ENCODE measurements at places on chromosomes 12 and 14. TPM values are rescaled to one million over a fixed set of nuclear protein-coding genes. Genes with fewer than 3 reads are reported as not detected.

The C1QL4 gene
- 5.3 TPM for total RNA-seq

The USP44 gene
- total RNA-seq, result not detected

The C12orf54 gene
- not detected for total RNA-seq

The A2M gene
- total RNA-seq, result not detected

The NXPH4 gene
- 15.1 TPM for total RNA-seq

The CCDC175 gene
- not detected for total RNA-seq

The KRT71 gene
- total RNA-seq, result not detected

The RTL1 gene
- not detected for total RNA-seq

The OTX2 gene
- total RNA-seq, result not detected

The KRT6A gene
- 61.2 TPM for total RNA-seq

The FLRT2 gene
- total RNA-seq, result not detected

The RAPGEF3 gene
- 6.7 TPM for total RNA-seq

The HVCN1 gene
- total RNA-seq, result 3.3 TPM

The SYNDIG1L gene
- not detected for total RNA-seq

The PTCSC3 gene
- total RNA-seq, result not detected

Measured in PC-3 (cell line).